ENCODE measurements at places on chromosomes 2 and 18.

DNA sequence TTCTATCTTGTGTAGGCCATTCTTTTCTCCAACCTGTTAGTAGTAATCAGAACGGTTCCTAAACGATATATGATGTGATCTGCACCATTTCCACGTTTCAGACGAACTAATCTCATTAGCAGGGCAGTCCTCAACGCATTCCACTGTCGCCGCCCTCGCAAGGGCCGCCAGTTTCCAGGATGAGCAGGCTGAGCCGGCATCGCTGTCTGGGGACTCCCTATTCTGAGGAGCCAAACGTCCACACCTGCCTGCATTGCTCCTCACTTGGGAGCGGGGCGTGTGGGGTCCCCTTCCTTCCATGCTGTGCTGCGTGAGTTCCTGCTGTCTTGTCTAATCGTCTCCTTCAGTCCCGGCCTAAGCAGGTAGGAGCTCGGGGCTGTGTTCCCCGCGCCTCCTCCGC lies 76.6 kb downstream of the PSMG2 start:
- DNase-seq, result no peak

GRCh38 chr2:105323111-105323510 lies 6.4 kb downstream of the TGFBRAP1 start:
- DNase-seq, result no peak

GRCh38 chr2:201929281-201930026 lies 104.2 kb upstream of the FZD7 start:
- no peak for DNase-seq

GRCh38 chr2:48728840-48729239 lies 26.7 kb downstream of the LHCGR start:
- DNase-seq, result no peak

DNA sequence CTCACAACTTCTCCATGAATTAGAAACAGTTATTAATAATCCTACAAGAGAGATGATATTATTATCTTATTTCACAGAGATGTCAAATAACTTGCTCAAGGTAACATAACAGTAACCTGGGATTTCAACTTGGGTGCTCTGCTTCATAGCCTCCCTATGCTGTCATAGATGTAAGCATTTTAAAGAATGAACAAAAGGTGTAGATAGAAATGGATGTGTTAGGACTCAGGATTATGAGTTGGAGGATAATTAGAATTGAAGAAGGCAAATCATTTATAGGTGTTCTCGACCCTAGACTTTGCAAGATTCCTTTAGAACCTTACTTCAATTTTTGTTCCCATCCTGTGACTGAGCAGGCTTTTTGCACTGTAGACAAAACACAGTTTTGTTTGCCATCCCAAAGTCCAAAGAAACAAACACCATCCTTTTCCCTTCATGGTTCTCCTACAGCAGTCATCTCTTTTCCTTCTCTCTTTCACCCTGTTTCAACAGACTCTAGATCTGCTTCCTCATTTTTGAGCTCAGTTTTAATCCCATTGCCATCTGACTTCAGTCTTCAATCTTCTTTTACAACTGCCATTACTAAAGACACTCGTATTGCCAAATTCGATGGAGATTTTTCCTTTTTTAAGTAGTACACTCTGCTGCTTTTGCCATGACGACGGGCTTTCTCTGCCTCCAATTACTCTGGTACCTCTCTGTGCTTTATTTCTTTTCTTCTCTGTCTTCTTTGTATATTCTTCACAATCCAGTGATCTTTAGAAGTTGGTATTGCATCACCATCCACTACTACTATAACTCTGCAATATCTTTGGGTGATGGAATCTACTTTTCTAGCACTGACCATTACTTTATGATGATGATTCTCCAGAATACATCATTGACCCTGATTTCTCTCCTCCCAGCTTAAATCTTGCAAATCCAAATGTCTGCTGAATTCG lies 4.5 kb downstream of the HNMT start:
- no peak for DNase-seq

DNA sequence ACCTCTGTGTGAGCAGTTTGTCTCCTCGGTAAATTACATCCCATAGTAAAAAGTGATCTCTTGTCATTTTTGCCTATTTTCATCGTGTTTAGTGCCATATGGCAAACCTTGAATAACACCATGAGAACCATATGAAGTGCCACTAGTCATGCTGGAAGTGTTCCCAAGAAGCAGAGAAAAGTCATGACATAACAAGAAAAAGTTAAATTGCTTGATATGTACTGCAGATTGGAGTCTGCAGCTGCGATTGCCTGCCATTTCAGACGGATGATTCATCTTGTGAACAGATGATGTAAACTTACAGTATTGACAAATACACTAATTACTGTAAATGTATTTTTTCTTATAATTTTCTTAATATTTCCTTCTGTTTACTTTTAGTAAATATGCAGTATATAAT lies 846.7 kb downstream of the BCL11A start:
- no peak for DNase-seq

- no peak for DNase-seq
These were observed 874 bp downstream of the WDR43 start for GRCh38 chr2:28895189-28895893.

GRCh38 chr2:33130544-33130943 lies 183.8 kb downstream of the LTBP1 start:
- no peak for DNase-seq

DNA sequence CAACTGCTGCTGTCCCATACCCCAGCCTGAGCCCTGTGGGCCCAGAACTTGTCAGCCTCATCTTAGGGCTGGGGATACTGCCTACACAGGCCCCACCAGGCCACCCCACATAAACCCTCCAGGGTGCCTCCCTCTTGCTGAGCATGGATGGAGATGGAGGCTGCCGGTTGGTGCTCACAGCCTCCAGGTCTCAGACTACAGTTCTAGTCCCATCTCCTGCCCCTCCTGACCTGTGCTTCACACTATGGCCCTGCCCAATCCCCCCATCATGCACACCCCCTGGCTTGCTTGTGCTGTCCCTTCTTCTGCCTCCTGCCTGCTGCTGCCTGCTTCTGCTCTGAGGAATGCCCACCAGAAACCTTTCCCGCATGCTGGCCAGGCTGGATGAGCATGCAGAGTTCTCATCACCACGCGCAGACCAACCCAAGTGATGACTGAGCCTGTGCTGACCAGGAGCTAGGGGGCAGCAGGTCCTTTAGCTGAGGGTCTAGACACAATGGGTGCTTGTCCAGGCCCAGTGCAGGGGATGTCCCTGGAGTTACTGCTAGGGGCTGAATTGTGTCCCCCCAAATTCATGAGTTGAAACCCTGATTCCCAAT lies 138.4 kb upstream of the HS6ST1 start:
- DNase-seq, result no peak

DNA sequence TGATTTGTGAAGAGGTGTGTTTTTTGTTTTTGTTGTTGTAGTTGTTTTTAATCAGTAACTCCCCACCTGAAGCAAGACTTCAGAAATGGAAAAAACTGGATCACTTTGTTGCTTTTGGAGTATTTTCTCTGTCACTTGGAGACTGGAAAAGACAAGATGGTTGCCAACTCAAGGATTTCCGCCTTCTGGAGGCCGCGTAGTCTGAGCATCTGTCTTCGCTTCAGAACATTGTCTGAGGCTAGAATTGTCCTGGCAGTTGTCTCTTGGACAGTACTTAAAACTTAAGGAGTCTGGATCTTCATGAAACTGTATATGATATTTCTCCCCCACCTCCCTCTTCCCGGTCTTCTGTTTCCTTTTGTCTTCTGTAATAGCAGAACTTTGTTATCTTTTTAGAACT lies 67.7 kb downstream of the ARHGAP28 start:
- no peak for DNase-seq

- DNase-seq, result no peak
These were observed 94.3 kb upstream of the TWSG1 start for GRCh38 chr18:9240270-9240669.

GRCh38 chr18:69399253-69399652 lies 1.4 kb upstream of the DOK6 start:
- no peak for DNase-seq

DNA sequence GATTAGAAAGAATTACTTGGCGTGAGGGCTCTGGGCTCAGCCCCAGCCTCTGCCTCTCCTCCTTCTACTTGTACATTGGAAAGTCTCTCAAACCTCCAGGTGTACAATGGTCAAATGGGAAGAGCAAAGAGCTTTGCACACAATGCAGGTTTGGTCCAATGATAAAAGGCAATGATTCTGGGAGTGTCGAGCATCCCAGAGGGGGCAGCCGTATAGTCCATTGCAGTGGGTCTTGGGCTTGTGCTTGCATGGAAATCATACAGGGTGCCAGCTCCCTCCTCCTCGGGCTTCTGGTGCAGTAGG lies 98.0 kb upstream of the NCK2 start:
- no peak for DNase-seq

GRCh38 chr2:3132466-3132865 lies 245.2 kb downstream of the EIPR1 start:
- DNase-seq, result no peak

- DNase-seq, result no peak
These were observed 83.0 kb downstream of the CMPK2 start for GRCh38 chr2:6782517-6783237.

DNA sequence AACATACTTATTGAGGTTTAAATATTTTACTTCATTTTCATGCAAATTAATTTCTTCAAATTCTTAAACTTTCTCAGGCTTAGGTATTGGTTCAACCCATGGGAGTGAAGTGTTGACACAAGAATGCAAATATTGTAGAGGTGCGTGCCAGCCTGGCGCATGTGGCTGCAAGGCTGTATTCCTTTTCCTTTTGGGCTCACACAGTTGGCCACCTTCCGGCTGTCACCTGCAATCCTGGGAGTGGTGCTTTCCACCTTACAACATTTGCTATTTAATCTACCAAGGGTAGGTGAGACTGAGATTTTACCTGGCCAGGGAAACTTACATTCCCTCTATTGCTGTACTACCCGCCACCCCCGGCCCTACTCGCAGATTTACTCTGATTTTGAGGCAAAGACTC lies 141.1 kb downstream of the DCC start:
- DNase-seq, result no peak

- DNase-seq, result no peak
These were observed 199.6 kb upstream of the FBXO11 start for GRCh38 chr2:48105848-48106247.

- no peak for DNase-seq
These were observed 9.3 kb downstream of the KCNIP3 start for GRCh38 chr2:95306336-95306895.

GRCh38 chr2:76268484-76268883 lies 557.8 kb upstream of the GCFC2 start:
- no peak for DNase-seq

- DNase-seq, result no peak
These were observed 463 bp upstream of the DNAJB2 start for GRCh38 chr2:219278655-219279150.

DNA sequence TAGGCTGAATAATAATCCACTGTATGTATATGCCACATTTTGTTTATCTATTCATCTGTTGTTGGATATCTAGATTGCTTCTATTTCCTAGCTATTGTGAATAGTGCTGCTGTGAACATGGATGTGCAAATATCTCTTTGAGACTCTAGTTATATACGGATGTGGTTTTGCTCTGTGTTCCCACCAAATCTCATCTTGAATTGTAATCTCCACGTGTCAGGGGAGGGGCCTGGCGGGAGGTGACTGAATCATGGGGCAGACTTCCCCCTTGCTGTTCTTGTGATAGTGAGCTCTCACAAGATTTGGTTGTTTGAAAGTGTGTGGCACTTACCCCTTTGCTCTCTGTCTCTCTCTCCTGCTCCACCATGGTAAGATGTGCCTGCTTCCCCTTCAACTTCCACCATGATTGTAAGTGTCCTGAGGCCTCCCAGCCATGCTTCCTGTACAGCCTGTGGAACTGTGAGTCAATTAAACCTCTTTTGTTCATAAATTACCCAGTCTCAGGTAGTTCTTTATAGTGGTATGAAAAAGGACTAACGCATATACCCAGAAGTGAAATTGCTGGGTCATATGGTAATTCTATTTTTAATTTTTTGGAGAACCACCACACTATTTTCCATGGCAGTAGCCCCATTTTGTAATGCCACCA lies 86.1 kb upstream of the UPP2 start:
- DNase-seq, result no peak

- no peak for DNase-seq
These were observed 50.6 kb upstream of the EHBP1 start for GRCh38 chr2:62654876-62655359.

DNA sequence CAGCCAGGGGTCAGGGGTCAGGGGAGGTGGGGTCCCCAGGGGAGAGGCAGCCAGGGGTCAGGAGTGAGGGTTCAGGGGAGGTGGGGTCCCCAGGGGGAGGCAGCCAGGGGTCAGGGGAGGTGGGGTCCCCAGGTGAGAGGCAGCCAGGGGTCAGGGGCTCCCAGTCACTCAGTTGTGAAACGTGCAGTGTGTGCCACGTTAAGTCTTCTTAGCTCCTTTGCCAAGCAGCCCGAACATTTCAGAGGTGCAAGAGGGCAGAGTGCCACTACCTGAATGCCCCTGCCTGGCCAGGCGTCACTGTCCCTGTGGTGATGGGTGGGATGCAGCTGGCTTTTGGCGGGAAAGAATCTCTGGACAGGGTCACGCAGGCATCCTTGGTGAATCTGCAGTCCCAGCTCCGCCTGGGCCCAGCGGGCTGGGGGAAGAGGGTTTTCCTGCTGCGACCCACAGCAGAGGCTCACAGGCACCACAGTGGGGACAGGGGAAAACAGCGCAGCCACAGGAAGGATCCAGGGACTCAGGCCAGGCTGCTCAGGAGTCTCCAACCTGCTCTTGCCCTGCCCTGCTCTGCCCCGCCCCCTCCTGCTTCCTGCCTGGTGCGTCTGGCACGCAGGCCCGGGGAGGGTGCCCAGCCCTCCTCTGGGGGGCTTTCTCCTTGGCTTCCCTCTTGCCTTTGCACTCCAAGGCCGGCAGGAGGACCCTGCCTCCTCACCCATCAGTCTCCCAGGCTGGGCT lies 188.3 kb downstream of the TWIST2 start:
- no peak for DNase-seq

DNA sequence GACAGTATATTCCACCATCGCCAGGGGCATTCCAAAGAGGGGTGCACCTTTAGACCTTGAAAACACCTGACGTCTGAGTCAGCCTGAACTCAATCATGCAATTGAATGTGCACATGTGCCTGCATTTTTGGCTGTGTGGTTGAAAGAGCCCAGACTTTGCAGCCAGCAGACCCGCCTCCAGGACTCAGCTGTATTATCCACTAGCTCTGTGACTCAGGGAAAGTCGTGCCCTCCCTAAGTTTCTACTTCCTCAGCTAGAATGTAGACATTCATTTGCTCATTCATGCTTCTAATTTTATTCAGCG lies 94.2 kb downstream of the LRRC30 start:
- no peak for DNase-seq

DNA sequence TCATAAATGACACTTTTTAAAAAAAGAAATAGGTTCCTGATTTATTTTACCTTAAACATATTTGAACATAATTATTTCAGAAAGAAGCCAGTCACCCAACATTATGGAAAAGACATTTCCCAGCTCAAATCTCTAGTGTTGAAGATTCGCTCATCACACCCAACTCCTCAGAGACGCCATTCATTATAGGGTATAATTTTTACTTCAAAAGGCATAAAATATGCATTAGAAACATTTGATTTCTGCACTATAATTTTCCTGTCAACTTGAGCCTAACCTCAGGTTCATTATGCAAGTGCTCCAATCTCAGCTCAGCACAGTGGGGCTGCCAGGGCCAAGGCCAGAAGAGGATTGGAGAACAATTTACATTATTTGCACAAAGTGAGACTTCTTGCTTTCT lies 58.8 kb upstream of the TTN start:
- DNase-seq, result no peak

- no peak for DNase-seq
These were observed 50.1 kb upstream of the LPIN2 start for GRCh38 chr18:3062798-3063680.
